ENCODE measurements at places on chromosomes 3 and 15.

GRCh38 chr3:98048586-98048985, 13.5 kb upstream of the GABRR3 start:
- no peak for DNase-seq

DNA sequence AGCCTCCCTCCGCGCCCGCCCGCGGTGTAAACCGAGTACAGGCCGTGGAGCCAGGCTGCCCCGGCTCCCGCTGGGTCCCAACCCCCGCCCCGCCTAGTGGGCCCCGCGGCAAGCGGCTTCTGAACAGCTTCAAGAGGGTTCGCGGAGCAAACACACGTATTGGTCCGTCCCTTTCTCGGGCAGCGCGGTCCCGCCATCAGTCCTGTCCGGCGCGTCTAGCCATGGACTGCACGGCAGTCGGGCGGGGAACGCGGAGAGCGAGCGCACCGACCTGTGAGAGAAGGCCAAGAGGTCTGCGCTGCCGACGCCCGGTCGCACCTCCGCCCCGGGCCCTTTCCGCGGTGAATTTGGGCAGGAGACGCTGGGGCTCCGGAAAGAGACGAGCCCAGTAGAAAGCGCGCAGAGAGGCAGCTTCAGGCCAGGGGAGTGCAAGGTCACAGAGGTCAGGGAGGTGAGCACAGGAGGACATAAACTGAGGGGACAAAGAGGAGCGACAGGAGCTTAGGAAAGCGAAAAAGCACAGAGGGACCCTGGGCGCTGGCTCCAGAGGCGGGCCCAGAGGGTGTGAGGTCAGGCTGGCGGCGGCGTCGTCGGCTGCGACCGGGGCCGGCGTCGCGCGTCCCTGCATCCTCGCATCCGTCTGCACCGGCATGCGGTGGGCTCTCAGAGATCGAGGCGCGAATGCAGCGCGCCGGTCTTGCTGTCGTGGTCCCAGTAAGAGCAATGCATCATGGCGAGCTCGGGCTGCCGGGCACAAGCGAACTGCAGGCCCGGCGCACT, 1.8 kb downstream of the FOXL2 start:
- DNase-seq: no peak

DNA sequence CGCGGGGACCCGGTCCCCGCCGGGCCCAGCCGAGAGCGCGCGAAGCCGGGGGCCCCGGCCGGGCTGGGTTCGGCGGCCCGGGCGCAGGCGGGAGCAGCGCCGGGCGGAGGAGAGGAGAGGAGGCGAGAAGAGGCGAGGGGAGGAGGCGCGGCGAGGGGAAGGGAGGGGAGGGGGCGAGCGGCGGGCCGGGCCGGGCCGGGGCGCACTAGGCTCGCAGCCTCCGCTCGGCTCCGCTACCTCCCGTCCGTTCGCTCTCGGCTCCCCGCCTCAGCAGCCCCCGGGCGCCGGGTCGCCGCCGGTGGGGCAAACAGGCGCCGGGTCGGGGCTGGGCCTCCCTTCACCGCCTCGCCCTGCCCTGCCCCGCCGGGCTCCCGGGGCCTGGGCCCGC, 351 bp downstream of the INSYN1 start:
- DNase-seq: no peak

- no peak for DNase-seq
These were observed 36.5 kb downstream of the DZIP1L start for GRCh38 chr3:138078901-138079344.

DNA sequence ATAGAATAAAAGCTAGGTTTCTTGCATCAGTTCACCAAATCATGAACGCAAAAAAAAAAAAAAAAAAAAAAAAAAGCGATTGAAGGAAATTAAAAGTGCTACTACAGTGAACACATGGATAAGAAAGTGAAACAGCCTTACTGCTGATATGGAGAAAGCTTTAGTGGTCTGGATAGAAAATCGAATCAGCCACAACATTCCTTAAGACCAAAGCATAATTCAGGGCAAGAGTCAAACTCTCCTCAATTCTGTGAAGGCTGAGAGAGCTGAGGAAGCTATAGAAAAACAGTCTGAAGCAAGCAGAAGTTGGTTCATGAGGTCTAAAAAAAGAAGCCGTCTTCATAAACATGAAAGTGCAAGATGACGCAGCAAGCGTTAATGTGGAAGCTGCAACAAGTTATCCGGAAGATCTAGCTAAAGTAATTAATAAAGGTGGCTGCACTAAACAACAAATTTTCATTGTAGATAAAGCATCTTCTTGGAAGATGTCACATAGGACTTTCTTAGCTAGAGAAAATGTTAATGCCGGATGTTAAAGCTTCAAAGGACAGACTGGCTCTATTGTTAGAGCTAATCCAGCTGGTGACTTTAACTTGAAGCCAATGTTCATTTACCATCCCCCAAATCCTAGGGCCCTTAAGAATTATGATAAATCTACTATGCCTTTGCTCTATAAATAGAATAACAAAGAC, 19.2 kb downstream of the P3H2 start:
- no peak for DNase-seq

DNA sequence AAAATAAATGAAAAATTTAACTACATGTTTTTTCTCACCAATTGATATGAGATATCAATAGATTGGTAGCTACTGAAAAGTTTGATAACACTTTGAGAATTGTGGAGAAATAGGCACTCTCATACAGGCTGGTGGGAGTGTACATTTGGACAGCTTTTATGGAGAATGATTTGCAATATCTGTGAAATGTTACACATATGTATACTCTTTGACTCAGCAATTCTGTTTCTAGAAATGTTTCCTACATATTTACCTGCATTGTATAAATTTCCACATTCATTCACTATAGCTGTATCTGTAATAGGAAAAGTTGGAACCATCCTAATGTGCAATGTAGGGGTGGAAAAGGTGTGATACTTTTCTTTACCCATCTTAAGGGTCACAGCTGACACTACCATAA, 1.9 kb upstream of the KIF23 start:
- DNase-seq: no peak

DNA sequence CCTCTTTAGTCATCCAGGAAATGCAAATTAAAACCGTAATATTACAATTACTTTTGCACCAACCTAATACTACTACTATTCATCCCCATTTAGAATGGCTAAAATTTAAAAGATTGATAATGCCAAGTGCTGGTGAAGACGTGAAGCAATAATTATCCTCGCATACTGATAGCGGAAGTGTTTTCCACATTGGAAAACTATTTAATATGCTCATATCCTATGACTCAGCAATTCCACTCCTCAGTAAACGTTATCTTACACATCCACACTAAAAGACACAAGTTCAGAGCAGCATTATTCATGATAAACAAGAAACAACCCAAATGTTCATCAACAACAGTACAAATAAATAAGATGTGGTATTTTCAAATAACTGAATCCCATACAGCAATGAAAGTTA, 70.6 kb downstream of the VPS13C start:
- no peak for DNase-seq

DNA sequence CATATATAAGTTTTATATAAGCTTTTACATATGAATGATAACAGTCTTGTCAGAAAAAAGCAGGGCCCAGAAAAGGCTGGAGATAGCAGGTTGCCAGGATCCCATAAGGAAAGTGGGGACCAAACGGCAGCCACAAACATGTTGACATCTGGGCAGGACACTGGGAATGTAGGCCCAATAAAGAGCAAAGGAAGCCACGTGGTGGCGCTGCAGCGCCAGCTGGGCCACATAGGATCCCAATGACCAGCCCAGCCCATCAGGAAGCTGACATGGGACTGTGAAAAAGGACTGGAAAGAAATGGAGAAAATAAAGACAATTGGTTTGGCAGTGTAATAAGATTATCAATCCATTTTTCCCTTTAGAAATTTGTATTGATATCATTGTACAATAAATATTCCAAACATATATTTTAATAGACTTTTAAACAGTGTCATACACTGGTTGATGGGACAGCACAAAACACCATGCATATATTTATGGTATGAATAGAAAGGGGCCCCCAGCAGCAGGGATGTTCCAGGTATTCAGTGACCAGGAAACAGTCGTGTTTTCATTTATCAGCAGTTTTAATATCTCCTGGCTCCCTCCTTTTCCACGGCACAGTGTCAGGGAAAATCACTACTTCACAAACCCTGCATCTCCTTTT, 89.0 kb upstream of the STRIT1 start:
- no peak for DNase-seq

DNA sequence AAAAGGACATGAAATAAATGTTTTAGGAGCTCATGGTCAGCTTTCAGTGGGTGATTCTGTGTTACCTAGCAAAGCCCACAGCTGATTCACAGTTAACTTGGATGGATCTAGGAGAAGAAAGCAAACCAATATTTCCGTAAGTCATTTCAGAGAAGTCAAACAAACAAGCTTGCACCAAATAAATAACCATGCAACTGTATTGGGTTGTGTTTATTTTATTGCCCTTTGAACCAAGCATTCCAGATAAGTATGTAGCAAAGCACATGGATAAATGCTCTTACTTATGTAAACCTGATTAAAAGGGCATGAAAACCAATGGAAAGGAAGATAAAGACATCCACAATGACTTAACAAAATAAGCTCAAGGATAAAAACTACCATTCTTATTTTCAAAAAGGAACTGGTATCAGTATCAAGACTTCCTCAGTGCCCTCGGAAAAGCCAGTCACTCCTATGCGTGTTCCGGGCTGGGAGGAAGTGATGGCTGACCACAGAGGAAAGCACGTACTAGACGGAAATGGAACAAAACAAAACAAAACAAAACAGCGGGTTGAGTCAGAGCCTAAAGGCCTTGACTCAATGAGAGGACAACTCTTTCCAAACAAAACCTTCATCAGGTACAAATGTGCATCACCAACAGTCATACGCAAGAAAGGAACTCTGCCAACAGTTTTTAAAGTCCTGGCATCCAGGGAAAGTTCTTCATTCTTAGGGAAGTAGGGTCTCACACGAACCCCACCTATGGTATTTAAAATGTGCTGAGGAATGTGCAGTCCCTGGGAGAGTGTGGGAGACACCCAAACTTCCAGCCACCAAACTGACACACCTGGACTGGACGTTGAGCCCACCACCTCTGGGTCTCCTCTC, 103.3 kb downstream of the SNRK start:
- peak; percentile 65 for DNase-seq

- DNase-seq: no peak
These were observed 15.3 kb upstream of the ABHD17C start for GRCh38 chr15:80679804-80680175.

- DNase-seq: no peak
These were observed 806 bp upstream of the CERS3 start for GRCh38 chr15:100529556-100529955.

DNA sequence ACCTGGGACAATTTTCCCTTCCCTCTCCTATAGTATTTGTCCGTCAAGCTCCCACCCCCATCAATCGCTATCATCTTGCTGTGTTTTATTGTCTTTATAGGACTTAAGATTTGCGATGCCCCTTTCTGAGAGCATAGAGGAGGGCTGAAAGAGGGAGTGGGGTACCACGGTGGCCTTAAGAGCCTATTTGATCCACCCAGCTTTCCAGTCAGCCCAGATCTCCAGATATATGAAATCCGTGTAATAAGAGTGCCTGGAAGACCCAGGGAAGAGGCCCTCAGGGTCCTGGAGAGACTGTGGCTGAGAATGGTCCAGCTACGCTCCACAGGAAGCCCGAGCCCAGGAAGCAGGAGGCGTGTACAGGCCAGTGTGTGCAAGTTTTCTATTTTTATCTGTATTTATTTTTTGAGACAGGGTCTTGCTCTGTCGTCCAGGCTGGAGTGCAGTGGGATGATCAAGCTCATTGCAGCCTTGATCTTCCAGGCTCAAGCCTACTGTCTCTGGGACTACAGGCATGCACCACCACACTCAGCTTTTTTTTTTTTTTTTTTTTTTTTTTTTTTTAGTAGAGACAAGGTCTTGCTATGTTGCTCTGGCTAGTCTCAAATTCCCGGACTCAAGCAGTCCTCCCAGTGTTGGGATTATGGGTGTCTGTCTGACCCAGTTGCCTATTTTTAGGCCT, 964 bp upstream of the NCKIPSD start:
- no peak for DNase-seq

- DNase-seq: no peak
These were observed 592.1 kb downstream of the SI start for GRCh38 chr3:164486150-164486549.

DNA sequence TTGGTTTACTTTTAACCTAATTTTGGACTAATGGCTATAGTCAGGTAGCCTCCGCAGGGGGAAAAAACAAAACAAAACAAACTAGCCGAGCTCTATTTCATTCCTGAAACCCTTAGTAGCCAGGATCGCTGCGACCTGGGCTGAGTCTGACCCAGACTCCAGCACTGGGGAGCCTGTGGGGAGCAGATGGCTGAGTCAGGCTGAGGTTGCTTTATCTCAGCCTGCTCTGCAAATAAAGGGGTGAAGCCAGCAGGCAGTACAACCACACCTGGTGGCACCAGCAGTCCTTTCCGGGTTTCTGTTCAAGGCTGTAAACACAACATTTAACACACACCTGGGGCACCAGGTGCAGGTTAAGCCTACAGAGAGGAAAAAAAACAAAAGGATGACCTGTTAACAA, 27.3 kb downstream of the ABHD2 start:
- DNase-seq: no peak

DNA sequence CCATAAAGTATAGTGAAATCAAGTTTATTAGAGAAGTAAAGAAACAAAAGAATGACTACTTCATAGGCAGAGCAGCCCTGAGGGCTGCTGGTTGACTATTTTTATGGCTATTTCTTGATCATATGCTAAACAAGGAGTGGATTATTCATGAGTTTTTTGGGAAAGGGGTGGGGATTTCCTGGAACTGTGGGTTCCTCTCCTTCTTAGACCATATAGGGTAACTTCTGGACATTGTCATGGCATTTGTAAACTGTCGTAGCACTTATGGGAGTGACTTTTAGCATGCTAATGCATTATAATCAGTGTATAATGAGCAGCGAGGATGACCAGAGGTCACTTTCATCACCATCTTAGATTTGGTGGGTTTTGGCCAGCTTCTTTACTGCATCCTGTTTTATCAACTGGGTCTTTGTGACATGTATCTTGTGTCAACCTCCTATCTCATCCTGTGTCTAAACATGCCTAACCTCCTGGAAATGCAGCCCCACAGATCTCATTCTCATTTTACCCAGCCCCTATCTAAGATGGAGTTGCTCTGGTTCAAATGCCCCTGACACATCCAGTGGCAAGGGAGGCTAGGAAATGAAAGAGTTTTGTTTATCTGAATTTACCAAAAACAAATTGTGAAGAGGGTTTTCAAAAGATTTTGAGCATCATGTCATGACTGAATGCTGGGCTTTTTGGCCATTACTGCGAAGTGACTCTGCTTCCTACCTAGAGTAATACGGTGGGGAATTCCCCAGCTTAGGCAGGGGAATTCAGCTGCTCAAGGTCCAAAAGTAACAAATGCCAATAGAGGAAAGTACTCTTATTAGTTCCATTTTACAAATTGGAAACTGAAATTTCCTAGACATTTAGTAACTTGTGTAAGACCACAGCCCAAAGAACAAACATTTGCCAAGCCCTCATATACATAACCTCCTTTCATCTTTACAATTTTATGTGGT, 6.2 kb upstream of the SPSB4 start:
- no peak for DNase-seq
